ENCODE measurements at places on chromosomes 7 and 10.

DNA sequence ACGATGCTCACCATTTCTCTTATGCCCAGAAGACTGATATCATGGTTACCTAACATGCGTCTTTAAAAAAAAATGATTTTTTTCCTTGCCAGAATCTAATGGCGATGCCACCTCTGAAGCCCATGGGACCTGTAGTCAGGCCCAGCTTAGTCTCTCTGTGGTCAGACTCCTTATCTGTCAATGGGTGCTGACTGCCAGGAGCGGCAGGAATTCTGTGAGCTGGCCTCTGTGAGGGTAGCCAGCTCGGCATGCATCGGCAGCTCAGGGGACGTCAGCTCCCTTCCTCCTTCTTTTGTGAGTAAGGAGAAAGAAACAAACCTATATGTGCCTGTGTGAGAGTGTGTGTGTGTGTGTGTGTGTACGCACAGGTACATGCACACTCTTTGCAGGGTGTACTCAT is 49.9 kb upstream of the ZRANB1 start:
- DNase-seq, result no peak

DNA sequence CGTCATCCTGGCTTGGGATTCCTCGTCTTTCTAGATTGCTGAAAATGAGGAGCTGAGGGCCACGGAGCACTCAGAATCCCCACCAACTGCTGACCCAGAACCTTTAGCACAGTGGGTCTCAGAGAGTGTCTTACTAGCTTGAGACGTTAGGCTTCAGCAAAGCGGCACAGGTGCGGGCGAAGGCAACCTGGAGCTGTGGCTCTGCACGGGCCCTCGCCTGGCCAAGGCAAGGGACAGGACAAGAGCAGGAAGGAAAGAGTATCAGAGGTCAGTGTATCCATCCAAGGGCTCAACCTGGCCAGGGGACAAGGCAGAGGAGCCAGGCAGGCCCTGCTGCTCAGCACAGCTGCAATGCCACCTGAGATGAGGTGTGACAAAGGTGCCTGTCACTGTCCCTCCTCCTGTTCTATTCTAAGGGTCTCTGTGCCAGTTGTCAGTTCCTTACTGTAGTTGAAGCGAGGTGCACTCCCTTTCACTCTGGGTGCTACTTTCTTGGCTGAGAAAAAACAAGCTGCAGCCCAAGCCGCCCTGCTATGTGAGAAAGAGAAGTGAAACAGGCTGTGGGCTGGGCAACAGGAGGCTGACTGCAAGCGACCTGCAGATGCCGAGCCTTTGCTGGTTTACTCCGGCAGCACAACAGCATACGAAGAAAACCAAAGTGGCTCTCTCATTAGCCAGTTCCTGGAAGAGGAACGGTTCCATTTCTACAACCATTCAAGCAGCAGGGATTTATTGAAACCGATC is 33.3 kb upstream of the KDM7A start:
- DNase-seq, result no peak

GRCh38 chr7:30743371-30744074 is 8.4 kb upstream of the INMT start:
- no peak for DNase-seq

- no peak for DNase-seq
Measured at GRCh38 chr10:75398692-75399460, 2.7 kb downstream of the ZNF503 start.

DNA sequence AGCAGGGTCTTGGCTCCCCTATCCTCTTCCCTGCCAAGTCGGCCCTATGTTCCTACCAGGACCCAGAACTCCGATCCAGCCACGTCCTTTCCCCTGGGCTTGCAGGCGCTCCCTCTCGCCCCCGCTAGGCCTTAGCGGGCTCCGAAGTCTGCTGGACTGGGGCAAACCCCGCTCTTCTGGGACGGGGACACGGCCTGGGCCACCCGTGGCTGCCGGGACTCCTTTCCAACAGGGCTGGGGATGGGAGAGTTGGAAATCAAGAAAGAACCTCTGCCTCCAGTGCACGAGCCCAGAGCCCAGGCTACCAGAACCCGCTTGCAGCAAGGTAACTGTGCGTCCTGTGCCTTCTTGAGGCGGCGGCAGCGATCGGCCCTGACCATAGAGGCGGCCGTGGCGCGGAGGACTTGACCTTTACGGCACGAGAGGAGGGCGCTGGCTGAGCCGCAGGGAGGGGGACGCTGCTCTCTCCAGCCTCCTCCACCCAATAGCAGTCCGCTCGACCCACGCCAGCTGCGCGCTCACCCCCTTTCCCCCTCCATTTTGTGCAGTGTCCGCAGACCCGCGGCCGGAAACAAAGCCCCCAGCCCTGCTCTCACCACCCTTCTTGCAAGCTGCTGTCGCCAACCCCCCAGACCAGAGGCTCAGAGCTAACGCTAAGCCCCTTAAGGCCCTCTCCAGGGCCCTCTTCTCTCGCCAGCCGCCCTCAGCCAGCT is 7.0 kb upstream of the HOXA11 start:
- no peak for DNase-seq

DNA sequence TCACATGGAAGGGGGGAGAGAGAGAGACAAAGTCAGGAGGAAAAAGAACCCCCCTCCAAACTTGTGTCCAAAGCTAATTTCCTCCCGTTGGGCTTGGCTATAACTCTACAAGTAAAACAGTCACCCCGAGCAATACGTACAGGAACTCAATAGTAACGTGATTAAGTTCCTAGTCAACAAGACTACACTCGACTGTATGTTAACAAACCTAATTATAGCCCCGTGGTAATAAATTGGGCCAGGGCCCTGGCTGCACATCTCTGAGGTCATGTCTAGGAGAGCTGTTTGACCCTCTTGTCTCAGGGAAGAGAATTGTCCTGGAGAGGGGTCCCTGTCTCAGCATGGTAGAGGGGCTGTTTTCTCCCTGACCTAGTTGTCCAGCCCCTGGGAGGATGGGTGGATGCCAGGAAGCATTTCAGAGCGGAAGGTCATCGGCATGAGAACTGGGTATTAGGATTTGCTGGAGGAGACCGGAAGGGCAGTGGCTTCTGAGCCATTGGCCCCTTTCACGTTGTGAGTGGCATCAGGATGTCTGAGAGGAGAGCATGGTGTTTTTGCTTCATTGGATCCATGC is 60.2 kb upstream of the COMTD1 start:
- no peak for DNase-seq

DNA sequence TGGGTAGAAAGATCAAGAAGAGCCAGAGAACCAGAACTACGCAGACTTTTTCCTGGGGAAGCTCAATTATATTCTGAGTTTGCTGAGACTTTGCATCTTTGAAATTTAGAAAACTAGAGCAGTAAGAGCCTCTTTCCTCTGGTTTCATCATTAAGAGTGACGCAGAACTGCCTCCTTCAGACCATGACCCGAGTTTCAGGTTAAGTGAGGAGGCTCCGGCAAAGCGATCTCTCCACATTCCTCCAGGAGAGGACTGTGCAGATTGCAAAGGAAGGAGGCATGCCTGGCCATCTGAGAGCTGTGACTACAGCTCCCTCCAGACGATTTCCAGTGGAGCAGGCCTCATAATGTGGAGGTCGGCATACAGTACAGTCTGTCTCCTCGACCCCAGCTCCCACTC is 115.8 kb upstream of the LANCL2 start:
- no peak for DNase-seq

- no peak for DNase-seq
Measured at GRCh38 chr7:106108991-106109390, 3.1 kb downstream of the SYPL1 start.

DNA sequence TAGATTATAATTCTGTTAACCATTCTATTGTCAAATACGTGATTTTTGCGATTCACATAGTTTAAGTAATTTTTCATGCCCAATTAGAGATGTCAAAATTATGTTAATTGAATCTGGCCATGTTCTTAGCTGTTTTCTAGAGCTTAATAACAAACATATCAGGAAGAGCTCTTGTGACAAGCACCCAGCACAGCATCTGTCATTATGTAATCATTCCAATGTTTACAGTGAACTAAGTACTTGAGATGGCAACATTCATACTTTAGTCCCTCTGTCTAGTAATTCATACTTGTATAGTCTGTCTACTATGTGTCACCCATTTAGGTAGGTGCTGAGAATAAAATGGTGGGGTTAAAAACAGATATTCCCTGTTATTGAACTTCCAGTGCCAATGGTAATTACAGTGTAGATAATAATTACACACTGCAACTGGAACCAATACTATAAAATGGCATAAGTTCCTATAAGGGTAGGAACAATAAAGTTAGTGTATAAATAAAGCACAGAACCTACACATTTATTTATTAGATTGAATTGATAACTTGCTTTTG is 55.2 kb downstream of the ZEB1 start:
- DNase-seq, result no peak

DNA sequence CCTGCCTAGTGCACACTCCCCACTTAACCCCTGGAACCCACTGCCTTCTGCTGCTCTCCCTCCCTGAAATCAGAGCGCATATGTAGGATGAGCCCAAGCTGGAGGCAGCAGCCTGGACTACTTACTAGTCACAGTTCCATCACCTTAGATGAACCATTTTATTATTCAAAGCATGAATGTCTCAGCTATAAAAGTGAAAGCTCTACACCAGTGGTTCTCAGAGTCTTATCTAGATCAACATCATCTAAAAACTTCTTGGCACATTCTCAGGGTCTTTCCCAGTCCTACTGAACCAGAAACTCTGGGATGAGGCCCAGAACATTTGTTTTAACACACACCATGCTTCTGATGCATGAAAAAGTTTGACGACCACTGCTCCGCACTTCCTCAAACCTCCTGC is 100.3 kb upstream of the ANK3 start:
- DNase-seq, result no peak

DNA sequence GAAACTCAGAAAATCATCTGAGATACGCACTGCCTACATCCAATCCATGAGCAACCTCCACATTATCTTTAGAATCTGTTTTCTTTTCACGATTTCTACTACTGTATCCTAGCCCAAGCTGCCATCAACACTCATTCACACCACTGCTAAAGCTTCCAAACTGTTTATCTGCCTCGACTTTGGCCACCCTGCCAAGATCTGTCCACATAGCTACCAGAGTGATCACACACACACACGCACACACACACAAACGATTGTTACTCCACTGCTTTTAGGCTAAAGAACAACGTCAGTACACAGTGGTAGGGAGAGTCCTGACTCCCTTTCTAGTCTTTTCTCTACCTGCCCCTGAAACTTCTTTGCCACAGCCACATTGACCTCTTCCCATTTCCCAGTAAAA is 142.0 kb downstream of the CCDC71L start:
- no peak for DNase-seq

GRCh38 chr10:13891128-13892000 is 304.6 kb downstream of the PRPF18 start:
- DNase-seq, result no peak

DNA sequence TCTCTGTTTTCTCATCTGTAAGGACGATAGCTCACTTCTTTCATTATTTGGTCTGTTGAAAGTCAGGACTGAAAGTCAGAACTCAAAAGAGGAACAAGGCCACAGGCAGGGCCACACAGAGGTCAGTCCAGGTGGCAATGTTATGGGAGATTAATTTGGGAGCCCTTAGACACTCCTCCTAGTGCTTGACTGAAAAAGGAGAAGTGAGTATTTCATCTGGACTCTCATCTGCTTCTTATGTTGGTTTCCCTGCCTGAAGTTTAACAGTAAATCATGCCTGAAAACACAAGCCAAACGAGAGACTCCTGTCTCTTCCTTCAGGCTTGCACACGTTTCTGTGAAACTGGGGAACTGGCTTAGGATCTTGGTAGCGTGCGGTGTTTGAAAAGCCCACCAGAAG is 248.5 kb downstream of the BUB3 start:
- DNase-seq, result no peak

DNA sequence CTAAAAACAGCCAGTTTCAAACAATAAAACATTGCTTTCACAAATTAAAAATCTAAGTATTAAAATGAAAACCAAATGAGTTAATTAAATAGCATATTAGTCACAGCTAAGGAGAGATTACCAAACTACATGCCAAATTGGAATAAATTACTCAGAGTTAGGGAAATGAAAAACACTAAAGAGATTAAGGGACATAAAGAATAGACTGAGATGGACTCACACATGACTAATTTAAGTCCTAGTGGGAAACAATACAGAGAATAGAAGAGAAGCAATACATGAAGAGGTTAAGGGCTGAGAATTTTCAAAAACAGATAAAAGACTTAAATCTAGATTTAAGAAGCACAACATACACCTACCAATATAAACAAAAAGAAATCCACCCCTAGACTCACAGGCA is 110.6 kb downstream of the ZFAND4 start:
- no peak for DNase-seq

GRCh38 chr10:92552310-92552709 is 21.6 kb downstream of the IDE start:
- no peak for DNase-seq

DNA sequence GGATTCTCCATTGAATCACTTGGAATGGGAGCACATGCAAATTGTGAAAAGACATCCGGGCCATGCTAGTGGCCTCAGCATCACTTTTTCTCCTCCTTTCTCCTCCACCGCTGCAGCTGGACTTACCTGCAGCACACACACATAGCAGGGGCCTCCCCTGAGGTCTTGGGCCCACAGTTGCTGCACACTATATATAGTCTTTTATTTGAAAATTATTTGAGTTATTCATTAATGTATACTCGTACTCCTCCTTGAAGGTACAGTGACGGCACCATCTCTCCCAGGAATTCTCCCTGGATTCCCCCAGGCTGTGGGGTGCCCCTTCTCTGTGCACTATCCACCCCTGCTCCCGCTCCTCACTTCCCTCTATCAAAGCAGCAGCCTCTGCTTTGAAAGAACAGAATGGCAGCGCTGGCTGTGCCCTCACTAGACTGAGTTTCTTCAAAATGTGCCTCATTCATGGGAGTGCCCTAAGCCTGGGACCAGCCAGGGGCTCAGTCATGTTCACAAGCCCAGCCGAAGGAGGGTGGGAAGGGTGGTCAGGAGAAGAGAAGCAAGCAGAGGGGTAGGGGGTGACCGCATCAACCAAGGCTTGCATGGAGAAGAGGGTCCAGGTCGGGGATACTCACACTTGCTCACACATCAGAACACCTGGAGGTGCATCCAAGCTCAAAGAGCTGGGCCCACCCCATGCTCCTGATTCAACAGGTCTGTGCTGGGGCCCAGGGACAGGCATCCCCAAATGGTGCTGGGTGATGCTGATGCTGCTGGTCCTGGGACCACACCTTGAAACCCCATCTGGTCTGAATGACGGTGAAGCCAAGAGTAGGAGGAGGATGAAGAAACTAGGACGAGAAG is 156.2 kb upstream of the ZMIZ1 start:
- no peak for DNase-seq

- DNase-seq, result no peak
Measured at GRCh38 chr7:32073533-32073932, 3.3 kb upstream of the PDE1C start.

GRCh38 chr7:5278766-5279165 is 4.0 kb upstream of the SLC29A4 start:
- no peak for DNase-seq

GRCh38 chr7:134440476-134440875 is 18.4 kb downstream of the AKR1B1 start:
- no peak for DNase-seq

- no peak for DNase-seq
Measured at GRCh38 chr10:61819208-61819607, 82.3 kb upstream of the ARID5B start.

DNA sequence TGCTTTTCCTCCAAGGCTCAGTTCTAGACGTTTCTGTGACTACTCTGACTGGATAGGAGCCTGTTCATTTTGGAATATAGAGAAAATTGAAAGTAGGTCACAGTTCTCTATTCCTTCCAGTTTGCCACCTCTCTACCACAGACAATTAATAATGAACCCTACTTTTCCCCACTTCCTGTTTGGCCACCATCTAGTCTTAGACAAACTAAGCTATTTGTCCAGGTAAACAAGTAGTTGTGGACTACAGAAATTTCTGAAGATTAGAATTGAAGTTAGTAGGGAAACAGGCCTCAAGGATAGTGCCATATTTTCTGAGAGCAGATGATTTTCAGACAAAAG is 87.0 kb downstream of the AUTS2 start:
- no peak for DNase-seq
